ENCODE measurements at places on chromosomes 12 and 14.

GRCh38 chr12:65685514-65685913, 138.8 kb upstream of the HMGA2 start:
- DNase-seq = no peak

- peak; percentile 86 for DNase-seq
These were observed 1.4 kb upstream of the SLC2A13 start for GRCh38 chr12:40107098-40107802.

- DNase-seq = no peak
These were observed 181.7 kb upstream of the ARID2 start for GRCh38 chr12:45547822-45548221.

GRCh38 chr14:63478437-63478852, 64.7 kb downstream of the PPP2R5E start:
- DNase-seq = no peak

- DNase-seq = peak; percentile 15
These were observed 2.7 kb upstream of the TRAF3 start for GRCh38 chr14:102774391-102775153.

DNA sequence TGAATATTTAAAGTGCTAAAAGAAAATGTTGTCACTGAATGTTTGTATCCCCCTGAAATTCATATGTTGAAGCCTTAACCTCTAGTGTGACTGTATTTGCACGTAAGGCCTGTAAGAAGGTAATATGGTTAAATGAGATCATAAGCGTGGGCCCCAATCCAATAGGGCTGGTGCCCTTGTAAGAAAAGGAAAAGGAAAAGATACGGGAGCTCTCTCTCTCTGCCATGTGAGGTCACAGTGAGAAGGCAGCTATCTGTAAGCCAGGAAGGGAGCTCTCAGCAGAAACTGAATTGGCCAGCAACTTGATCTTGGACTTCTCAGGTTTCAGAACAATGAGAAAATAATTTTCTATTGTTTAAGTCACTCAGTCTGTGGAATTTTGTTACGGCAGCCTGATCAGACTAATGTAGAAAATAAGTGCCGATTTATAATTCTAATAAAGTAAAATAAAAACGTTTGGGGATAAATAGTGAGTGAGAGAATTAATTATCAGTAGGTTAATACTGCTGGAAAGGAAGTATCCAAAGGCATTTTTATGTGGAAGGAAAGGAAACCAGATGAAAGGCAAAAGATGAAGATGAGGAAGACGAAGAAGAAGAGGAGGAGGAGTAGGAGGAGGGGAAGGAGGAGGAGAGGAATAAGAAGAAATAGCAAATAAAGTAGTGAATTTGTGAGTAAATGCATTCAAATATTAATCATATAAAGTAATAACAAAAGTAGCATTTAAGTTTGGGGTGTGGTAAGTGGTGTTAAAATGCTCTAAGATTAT, 188.5 kb upstream of the KRR1 start:
- no peak for DNase-seq

GRCh38 chr14:80211153-80212022, at the start of gene DIO2:
DIO2 (minus strand) TSS chr14:80211504; CDS start chr14:80211472, 32 bp downstream.
- no peak for DNase-seq

DNA sequence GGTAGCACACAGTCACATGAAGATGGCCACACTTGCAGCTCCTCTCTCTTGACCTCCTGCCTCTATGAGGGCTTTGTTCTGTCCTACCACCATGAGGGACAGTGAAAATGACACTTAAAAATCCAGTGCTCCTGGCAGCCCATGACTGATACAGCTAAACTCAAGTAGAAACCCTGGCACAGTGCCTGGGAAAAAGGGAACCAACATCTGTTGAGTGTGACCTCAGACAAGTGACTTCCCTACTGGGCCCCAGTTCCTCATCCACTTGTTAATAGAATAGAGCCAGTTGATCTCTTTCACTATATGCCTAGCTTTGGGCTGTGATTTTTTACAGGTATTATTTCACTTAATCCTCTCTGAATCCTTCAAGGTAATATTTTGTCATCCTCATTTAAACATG, 4.8 kb downstream of the GUCY2C start:
- no peak for DNase-seq
